ENCODE measurements at places on chromosomes 5 and 9.

- DNase-seq = no peak
These were observed 122.4 kb downstream of the TLE4 start for GRCh38 chr9:79694208-79694607.

- DNase-seq = no peak
These were observed 150.3 kb downstream of the GIN1 start for GRCh38 chr5:102969641-102970040.

DNA sequence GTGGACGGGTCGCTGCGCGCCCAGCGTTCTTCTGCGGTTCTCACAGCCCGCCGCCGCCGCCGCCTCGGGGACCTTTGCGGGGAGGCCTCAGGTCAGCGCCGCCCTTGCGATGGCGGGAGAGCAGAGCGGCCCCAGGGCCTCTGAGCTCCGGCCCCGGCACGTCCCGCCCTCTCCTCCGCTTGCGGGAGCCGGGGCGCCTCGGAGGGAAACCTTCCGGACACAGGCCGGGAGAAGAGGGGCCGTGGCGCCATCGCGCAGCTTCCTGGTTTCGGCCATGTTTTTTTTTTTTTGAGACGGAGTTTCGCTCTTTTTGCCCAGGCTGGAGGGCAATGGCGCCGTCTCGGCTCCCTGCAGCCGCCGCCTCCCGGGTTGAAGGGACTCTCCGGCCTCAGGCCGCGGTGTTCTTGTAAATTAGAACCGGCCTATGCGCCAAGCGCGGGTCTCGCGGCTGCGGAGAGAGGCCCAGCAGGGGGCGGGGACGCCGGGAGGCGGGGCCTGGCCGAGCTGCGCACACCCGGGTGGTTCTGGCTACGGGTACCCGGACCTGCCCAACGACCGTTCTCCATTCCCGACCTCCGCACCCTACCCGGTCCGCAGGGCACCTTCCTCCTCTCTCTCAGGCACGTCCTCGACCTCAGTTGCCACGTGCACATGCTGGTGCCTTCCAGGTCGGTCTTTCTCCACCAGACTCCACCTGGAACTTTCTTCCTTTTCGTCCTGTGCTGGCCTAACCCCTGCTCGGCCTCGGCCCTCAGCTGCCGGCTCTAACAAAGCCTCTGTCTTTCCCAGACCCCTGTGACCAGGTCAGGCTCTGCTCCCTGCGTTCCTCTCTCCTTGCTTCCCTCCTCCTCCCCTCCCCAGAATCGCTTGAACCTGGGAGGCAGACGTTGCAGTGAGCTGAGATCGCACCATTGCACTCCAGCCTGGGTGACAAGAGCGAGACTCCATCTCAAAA, 28.8 kb upstream of the MGAT1 start:
- DNase-seq = peak; percentile 11

- DNase-seq = no peak
These were observed 64.7 kb downstream of the STK10 start for GRCh38 chr5:172123269-172123692.

DNA sequence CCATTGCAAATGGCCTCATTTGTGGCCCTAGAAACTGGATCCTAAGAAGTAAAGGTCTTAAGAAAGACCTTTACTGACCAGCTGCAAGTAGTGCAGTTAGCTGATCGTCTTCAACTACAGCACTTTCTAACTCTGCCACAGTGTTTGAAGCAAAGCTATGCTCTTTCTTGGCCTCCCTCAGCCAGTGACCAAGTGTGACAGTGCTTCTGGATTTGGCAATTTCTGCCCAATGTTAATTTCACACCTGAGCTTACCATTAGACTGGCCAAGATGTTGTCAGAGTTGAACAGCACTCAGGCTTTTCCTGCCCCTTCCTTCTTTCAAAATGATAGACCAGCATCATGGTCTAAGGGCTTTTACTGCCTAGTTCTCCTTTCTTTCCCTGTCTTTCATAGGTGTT, 36.1 kb downstream of the UHRF2 start:
- DNase-seq = no peak

DNA sequence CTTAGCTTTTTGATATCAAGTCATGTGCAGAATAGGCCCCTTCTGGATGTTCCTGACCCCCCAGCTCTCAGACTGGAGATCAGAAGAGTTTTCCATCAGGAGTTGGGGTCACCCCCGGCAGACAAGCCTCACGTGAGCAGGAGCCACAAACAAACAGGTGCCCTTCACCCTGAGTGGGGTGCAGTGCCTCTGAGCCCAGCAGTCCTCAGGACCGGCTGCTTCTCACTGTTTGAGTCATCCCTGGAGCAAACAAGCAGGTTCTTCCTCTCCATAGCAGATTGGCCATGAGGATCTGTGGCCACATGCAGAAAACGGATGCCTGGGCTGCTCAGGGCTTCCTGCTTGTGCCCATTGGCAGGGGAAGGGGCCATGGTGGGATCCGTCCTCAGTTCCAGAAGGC, 47.0 kb downstream of the LRSAM1 start:
- no peak for DNase-seq

GRCh38 chr5:149271195-149271715, 404 bp upstream of the AFAP1L1 start:
- DNase-seq = no peak

- DNase-seq = no peak
These were observed 19.2 kb downstream of the FGFR4 start for GRCh38 chr5:177105691-177106476.

DNA sequence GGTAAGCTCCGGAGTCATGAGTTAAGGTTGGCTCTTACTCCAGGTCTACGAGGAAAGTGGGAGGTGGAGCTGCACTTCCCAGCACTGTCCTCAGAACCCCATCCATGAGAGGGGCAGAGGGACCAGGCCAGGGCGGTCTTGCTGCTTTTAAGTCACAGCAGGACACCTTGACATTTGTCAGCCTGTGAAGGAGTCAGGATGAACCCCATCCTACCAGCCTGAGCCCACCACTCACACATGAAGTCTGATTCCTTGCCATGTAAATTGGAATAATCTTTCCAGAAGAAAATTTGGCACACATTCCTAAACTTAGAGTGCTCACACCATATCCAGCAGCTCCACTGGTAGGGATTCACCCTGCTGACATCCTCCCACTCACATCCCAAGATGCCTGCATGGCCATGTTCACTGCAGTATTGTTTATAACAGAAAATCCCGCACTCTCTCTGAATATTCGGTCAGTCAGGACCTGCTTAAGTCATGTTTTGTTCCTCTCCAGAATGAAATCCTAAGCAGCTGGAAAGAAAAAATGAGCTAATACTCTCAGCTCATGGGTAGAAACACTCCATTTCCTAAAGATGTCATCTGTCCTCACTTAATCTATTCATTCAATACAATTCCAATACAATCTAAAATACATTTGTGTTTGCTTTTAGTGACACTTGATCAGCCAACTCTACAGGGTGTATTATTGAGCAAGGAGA, 79.3 kb upstream of the COL5A1 start:
- no peak for DNase-seq

DNA sequence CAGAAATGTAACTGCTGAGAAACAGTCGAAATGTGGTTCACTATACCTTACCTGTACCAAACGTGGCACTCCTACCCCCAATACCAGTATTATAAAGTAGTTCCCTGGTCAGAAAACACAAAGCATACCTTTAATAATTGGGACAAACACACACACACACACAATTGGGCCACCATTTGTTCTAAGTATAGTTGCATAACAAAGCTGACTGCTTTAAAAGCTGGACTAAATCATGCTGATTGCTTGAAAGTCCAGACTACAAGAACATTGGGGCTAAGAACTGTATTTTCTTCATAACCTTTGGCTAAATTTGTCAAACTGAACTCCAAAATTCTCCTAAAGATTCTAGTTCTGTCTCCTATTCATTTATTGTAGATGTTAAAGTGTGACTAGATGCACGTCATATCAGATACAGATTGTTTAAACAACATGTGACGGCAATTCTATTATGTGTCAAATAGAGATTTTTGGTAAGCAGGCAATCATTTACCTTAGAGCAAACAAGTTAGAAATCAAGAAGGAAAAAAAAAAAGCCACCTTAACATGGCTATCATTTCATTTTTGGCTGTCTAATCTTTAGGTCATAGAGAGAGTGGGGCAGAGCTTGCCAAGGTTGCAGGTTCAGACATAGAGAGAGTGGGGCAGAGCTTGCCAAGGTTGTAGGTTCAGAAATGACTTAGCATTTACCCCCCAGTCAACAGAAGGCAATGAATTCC, 265.1 kb downstream of the ARL15 start:
- DNase-seq = no peak

DNA sequence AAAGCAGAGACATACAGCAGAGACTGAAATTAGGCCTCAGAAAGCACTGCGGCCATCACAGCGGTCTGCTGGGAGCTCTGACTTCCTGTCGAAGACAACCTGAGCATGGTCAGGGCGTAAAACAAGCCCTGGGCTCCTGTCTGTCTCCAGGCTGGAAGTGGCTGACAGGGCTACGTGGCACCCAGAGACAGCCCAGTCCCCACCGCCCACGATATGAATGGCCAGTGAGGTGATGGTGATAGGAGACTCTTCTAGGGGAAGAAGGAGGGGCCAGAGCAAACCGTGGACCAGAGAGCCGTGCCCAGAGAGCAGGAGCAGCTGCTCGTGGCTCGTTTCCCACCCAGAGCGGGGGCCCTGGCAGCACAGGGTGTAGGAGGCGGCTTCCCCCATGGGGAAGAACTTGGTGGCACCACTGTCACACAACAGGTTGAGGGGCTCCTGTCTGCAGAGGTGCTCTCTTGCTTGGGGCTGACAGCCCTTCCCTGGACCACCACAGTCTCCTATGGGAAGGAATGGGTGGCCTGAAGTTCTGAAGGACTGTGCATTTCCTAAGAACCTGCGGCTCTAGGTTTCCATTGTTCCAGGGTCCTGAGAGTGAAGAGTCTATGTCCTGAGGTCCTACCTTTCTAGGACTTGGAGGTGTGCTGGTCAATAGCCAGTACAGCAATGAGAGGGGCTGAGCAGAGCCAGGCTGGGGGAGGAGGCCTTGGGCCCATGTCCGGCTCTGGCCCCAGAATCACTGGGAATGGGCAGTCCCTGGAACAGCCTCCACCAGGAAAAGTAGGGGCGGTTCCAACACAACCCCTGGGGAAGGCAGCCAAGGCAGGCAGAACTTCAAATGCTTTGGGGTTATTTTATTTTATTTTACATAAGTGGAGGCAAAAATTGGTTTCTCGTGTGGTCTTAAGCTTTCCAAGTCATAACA, 56.4 kb downstream of the BARX1 start:
- DNase-seq = no peak

DNA sequence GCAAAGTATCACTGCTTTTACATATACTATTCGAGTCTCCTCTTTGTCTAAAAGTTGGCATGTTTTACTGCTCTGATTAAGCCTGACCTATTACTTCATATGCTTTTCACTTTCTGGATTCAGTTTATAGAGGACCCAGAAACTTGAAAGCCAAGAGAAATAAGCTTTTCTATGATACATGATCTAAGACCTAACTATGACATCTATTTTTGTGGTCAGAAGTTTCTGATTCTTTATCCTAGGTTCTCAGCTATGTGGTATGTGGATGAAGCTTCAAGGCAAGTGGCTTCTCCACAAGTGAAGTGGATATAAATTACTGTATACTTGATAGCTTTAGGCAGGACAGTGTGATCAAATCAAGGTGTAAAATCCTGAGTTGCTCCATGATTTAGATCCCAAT, 6.3 kb downstream of the EDIL3 start:
- DNase-seq = peak; percentile 3

DNA sequence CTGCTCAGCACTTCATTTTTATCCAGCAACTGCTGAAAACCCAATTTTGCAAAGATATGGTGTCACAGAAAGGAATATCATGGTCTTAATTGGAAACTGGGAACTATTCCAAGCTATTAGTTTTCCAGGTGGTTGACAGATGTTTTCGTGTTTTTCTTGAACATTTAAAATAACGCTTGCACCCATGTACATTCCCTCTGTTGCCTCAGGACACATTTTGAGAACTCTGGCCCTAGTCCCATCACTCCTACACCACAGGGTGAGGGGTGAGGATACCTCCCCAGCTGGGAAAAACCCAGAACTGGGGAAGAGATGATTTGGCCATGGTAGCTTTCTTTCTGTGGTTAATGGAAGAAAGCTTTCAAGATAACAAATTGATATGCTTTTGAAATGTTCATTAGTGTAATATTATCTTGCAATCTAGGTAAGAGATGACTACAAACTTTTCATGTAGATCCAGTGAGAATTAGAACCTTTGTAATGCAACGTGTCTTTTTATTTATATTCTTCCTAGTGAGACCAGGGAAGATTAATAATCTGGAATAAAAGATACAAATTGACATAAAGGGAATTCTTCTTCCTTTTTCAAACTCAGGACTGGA, 627.0 kb downstream of the RAB3C start:
- peak; percentile 52 for DNase-seq

- no peak for DNase-seq
These were observed 208.9 kb downstream of the ZNF608 start for GRCh38 chr5:124537522-124537921.

DNA sequence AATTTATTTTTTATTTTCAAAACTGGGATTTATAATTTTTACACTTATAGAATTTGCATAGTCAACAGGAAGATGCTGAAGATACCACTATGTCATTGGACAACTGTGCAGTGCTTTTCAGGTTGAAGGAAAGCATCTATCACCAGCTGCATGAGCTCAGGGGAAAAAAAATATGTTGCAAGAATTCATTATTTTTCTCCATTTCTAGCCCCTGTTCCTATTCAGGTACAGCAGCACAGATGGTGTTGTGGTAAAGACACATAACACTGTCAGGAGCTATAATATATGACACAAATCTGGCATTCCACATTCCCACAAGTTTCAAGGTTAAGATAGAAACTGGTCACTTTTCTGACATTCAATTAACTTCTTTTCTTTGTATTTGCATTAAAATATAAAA, 1088.6 kb downstream of the MAT2B start:
- DNase-seq = no peak

DNA sequence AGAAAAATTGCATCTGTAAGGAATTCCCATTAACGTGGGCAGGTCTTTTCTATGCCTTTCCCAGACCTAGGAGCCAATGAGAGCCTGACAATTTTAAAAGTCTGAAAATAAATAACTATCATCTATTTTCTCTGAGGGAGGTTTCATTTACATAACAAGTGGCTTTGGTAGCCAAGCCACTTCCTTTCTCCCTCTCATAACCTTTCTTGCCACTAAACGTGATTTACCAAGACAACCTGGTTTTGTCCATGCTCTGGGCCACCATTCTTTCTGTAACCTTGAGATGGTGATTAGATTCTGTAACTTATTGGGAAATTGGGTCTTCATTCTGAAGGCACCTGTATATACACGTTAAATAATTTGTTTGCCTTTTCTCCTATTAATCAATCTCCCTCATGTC, 1046.9 kb downstream of the CDH12 start:
- DNase-seq = no peak

Measured in BJ (cell line).